ENCODE measurements at places on chromosomes 5 and 9. TPM values are rescaled to one million over a fixed set of nuclear protein-coding genes. Genes with fewer than 3 reads are reported as not detected.

The FOXI1 gene
- total RNA-seq = not detected

The CD274 gene
- total RNA-seq = 4.4 TPM

The CARTPT gene
- total RNA-seq = not detected

The ODF2 gene
- total RNA-seq = 19.8 TPM

The LCN15 gene
- not detected for total RNA-seq

The PDLIM4 gene
- total RNA-seq = 27.4 TPM

The ROPN1L gene
- 0.09 TPM for total RNA-seq

The MVB12B gene
- 2.8 TPM for total RNA-seq

The TAF11L10 gene
- not detected for total RNA-seq

The PDLIM7 gene
- total RNA-seq = 195 TPM

The CCNJL gene
- 0.23 TPM for total RNA-seq

The TEK gene
- total RNA-seq = 14.2 TPM

The DAPK1 gene
- total RNA-seq = 16.5 TPM

The PDZD2 gene
- 0.09 TPM for total RNA-seq

The SPINK6 gene
- total RNA-seq = not detected

The IRX4 gene
- total RNA-seq = 1.4 TPM

The FAM13B gene
- total RNA-seq = 15.1 TPM

The FKTN gene
- 22.0 TPM for total RNA-seq

The SOWAHA gene
- total RNA-seq = not detected

The CD14 gene
- total RNA-seq = 4.3 TPM

The ANKDD1B gene
- 1.1 TPM for total RNA-seq

The SLCO6A1 gene
- total RNA-seq = not detected

The FOXD4L3 gene
- not detected for total RNA-seq

The KIAA0825 gene
- 1.3 TPM for total RNA-seq

The OCLN gene
- total RNA-seq = 0.12 TPM

The PCDHA6 gene
- total RNA-seq = 0.17 TPM

The CDH10 gene
- total RNA-seq = not detected

The CARD6 gene
- total RNA-seq = 11.4 TPM

The GRXCR2 gene
- not detected for total RNA-seq

The SCGB3A2 gene
- not detected for total RNA-seq

The TAF11L5 gene
- total RNA-seq = not detected

The ABO gene
- total RNA-seq = not detected

The CDKN2B gene
- 21.8 TPM for total RNA-seq

The CSNK1A1 gene
- total RNA-seq = 284 TPM

The NME5 gene
- 1.2 TPM for total RNA-seq

The IL5 gene
- total RNA-seq = not detected

The PITX1 gene
- 0.17 TPM for total RNA-seq

The RICTOR gene
- total RNA-seq = 7.5 TPM

The POC5 gene
- 13.0 TPM for total RNA-seq

The TAF1L gene
- not detected for total RNA-seq

The IRX1 gene
- 0.47 TPM for total RNA-seq

The RANBP3L gene
- total RNA-seq = under 0.01 TPM

The PRDM9 gene
- not detected for total RNA-seq

The B4GALT1 gene
- 95.2 TPM for total RNA-seq

The SPINK7 gene
- not detected for total RNA-seq

The CTNND2 gene
- 2.6 TPM for total RNA-seq

The SNCAIP gene
- 1.8 TPM for total RNA-seq

The PCDHB9 gene
- 0.43 TPM for total RNA-seq

The TIMD4 gene
- total RNA-seq = not detected

Data from pericardium fibroblast (primary cell).